ENCODE measurements at places on chromosomes 5 and 9. TPM values are rescaled to one million over a fixed set of nuclear protein-coding genes. Genes with fewer than 3 reads are reported as not detected.

DNA sequence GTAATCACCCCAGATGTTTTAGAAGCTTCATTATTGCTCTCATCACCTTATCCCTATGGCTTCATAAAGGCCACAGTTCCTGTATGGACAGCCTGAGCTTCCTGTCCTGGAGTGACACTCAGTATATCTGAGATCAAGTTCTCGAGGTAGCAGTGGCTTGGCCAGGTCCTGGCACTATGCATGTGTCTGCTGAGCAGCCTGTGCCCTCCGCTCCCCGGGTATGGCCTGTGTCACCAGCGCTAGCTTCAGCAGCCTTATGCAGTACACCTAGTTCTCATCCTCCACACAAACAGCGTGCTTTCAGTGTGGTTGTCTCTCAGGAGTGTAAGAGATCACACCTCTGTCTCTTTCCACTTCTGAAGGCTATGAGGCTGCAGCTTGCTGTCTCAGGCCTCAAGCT, 514.7 kb downstream of the DIRAS2 start:
- DNase-seq = no peak

The PELO gene
- total RNA-seq = 23.0 TPM

The SNX30 gene
- total RNA-seq = 5.9 TPM

- no peak for DNase-seq
Measured at GRCh38 chr9:120230227-120230626, 349.7 kb downstream of the CDK5RAP2 start.

GRCh38 chr9:33737811-33738606, 57.4 kb upstream of the PRSS3 start:
- peak; percentile 38 for DNase-seq

GRCh38 chr5:149164731-149165130, 23.4 kb downstream of the ABLIM3 start:
- DNase-seq = no peak

GRCh38 chr5:160970605-160971191, 118.7 kb upstream of the ATP10B start:
- no peak for DNase-seq

The C9 gene
- total RNA-seq = under 0.01 TPM

DNA sequence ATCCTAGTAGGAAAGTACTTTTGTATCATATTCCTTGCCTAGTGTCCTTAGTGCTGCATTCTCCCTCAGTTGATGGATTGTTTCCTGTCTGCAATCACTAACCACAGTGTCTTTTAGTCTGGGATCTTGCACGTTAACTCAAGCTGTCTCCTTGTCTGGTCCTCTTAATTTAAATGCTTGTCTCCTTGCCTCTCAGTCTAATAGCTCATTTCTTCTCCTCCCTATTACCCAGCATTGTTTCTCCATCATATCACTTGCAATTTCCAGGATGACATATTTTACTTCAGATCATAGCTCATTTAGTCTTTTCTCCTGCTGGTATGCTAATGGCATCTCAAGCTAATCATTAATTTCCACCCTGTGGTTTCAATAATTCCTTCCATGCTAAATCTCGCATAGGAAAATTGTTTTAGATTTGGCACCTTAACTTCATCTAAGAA, 2052.0 kb upstream of the C9orf72 start:
- DNase-seq = no peak

DNA sequence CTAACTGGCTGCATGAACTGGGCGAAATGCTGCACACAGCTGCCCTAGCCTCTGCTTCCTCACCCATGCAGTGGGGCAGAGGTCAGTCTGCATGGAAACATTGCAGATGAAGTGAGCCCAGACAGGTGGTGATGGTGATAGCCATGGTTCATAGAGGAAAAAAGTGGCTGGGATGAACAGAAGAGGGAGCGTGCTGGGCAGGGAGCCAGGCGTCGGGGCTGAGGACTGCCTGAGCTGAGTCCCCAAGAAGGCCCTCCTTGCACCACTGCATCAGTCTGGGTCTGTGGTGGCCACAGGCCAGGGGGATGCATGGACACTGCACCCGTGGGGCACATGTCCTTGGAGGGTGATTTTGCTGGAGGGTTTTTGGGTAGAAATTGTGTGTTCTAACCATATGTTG, 80.5 kb downstream of the AMBP start:
- no peak for DNase-seq

GRCh38 chr9:123483191-123483803, 127.3 kb downstream of the CRB2 start:
- no peak for DNase-seq

DNA sequence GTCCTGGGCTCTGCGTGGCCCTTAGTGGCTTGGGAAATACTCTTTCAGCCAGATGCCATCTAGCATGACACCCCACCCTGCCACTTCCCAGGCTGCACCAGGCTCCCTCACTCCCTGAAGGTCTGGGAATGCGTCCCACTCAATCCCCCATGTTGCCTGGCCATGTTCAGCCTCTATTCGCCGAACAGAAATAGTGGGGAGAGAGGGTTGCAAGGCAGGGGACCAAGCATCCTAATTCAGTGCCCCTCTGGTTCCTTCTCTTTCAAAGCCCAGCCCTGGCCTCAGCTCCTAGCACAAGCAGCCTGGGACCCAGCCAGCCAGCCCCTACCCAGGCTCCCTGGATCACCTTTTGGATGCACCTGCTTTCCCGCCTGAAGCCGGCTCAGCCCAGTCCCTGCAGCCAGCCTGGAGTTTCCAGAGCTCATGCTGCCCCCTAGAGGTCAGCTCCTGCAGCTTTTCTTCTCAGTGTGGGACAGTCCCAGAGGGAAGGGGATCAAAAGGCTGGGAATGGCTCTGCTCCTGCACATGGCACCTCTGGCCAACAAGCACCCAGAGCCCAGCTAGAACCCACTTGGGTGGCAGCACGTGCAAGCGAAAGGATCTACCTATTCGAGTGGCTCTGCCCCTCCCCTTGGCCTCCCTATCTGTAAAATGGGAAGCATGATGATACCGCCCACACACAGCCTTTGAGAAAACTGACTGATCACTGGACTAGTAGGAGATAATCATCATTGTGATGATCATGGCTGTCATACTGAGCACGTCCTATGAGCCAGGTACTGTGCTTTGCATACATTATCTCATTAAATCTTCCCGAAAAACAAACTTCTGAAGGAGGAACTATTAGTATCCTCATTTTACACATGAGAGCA, 48.7 kb upstream of the C5orf58 start:
- peak; percentile 70 for DNase-seq

DNA sequence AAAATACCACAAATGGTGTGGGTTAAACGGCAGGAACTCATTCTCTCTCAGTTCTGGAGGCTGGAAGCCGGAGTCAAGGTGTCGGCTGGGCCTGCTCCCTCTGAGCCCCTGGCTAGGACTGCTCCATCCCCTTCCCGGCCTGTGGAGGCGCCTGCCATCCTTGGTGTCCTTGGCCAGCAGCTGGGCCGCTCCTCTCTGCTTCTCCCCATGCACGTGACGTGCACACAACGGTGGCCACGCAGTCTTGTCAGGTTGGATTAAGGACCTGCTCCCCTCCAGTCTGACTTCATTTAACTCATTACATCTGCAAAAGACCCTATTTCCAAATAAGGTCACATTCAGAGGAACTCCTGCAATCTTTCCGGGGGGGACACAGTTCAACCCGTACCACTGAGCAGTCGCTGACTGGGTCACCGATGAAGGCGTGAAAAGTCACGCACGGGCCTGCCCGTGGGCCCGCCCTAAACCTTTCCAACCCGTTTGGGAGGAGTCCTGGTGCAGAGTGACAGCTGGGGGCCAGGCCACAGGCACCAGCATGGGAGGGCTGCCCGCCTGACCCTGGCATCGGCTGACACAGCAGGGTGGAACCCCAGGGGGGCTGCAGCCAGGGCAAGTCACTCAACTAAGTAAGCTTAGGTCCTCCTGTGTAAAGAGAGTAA, 135.2 kb downstream of the COL23A1 start:
- no peak for DNase-seq

DNA sequence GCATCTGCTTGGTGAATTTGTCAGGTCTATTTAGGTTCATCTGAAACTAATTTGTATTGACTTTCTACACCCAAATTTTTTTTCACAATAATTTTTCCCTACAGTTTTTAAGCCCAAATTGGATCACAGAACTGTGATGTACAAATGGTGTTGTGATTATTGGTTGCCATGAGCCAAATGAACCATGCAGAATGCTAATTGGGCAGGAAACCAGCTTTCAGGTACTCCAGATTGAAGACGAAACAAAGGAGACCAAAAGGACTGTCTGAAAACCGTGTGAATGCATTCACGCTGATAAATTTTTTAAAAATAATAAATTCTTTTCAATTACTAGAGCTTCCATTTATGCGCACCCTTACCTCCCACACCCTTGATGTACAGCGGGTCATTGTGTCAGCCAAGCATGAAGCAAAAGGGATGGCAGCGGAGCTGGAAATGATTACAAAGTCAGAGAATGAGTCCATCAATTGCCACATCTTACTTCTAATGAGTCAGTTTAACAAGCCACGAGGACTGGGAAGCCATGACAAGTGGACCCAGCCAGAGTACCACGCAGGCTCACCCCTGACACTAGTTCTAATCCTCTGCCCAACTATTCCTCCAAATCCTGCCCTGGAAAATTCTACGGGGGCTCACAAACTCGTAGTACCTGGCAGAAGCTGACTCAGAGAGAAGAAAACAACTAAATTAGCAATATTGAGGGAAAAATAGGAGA, 66.5 kb downstream of the SEMA6A start:
- no peak for DNase-seq

The PTGER4 gene
- 5.9 TPM for total RNA-seq

DNA sequence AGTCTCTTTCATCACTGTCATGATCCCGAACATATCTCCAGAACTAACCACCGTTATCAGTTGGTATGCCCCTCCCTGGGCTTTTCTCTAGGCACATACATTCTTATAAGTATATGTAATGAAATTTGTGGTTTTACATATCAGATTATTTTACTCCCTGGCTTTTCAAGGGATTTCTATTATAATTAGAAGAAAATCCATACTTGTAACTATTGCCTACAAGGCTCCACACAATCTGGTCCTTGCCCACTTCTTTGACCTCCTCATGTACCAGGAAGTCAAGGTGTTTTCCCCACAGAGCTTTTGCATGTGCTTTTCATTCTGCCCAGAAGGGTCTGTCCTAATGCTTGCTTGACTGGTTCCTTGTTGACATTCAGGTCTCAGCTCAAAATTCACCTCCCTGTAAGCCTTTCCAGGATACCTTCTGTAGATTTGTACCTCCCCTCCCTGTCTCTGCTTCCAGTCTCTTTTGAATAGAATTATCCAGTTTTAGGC, 33.6 kb upstream of the HSD17B4 start:
- no peak for DNase-seq

GRCh38 chr5:34957321-34957720, 28.0 kb downstream of the DNAJC21 start:
- no peak for DNase-seq

DNA sequence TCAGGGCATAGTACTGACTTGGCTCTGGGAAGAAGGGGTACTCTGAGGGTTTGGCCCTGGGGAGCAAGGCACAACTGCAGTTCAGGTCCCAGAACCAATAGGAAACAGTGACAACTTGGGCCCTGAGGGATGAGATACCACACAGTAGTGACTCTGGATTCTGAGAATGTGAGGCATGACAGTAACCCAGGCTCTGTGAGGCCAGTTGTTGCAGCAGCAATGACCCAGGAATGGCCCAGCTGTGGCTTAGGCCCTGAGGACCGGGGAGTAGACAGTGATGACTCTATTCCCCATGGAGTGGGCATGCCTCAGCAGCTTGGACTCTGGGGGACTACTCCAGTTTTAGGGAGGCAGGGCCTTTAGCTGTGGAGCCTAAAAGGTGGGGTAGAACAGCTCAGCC, 21.5 kb upstream of the NFIL3 start:
- no peak for DNase-seq

The ANKRD34B gene
- not detected for total RNA-seq

DNA sequence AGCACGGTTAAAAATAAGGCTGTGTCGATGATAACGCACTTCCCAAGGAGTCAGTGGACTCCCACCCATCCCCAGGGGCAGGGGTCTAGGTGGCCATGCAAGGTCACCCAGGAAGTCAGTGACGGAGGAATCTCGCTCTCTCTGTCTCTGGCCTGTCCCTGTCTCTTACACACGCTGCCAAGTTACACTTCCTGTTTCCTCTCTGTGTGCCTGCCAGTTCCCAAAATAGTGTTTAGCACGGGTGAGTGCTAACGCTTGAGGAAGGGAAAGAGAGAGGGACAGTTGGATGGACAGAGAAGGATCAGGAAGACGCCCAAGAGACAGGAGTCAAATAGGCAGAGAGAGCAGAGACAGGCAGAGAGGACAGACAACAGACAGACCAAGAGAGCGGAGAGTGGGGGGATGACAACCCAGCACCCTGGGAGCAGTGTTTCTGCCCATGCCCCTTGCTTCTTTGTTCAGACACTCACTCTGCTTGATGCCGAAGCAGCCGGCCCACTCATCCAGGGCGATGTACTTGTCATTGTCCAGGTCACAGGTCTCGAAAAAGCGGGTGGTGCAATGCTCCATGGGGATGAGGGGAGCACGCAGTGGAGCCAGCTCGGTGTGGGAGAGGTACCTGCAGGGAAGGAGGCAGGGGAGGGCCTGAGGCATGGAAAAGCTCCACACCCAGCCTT, 23.0 kb downstream of the SPARC start:
- DNase-seq = peak; percentile 38

DNA sequence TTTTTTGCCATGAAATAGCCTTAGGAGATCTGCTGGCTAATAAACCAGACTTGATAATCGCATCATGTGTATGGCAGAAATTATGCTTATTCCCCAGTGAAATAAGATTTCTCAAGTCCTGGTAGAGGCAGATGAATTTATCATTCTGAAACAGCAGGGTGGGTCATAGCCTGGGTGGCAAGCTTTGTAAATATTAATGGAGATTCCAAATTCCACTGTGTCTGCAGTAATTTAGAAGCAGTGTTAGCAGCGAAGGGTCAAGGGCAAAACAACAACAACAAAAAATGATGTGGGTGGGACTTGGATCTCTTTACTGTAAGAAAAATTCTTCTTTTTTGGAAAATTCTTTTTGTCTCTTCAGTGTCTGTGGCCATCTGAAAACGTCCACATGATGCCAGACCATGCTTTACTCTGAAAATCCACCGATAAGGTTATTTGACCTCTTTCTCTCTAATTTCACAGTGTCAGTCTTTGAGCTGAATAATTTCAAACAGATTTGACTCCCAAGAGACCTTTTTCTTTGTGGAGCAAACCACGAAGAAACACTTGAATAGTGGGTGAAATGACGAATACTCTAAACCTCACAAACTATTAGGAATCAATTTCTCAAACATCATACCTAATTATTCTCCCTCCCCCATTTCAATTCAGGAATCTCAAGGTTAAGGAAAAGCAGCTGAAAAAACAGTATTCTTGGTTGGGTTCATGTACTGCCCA, 106.0 kb upstream of the RPS23 start:
- no peak for DNase-seq

DNA sequence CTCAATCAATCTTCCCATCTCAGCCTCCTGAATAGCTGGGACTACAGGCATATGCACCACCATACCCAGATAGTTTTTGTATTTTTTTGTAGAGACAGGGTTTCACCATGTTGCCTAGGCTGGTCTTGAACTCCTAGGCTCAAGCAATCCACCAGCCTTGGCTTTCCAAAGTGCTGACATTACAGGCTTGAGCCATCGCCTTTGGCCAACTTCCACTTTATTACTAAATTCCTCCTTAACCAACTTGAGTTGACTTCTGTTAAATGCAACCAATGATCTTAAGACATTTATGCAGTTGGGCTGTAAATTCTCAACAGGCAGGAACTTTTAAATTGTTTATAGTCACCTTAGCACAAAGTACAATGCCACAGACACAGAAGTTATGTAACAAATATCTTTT, 2.8 kb downstream of the LARS1 start:
- DNase-seq = no peak

- no peak for DNase-seq
Measured at GRCh38 chr5:146026307-146027010, 78.9 kb downstream of the PLAC8L1 start.

The DNAJA1 gene
- total RNA-seq = 111 TPM

The MRPS30 gene
- total RNA-seq = 51.8 TPM

The CYLC2 gene
- total RNA-seq = not detected

The TIGD6 gene
- total RNA-seq = 5.3 TPM

Data from dermis microvascular lymphatic vessel endothelial cell (primary cell).